Endothelial cell (in vitro differentiated cells): ENCODE measurements at places on chromosomes 3 and 15.

GRCh38 chr3:183253528-183254486, 754 bp downstream of the B3GNT5 start:
- DNase-seq = peak; percentile 54

DNA sequence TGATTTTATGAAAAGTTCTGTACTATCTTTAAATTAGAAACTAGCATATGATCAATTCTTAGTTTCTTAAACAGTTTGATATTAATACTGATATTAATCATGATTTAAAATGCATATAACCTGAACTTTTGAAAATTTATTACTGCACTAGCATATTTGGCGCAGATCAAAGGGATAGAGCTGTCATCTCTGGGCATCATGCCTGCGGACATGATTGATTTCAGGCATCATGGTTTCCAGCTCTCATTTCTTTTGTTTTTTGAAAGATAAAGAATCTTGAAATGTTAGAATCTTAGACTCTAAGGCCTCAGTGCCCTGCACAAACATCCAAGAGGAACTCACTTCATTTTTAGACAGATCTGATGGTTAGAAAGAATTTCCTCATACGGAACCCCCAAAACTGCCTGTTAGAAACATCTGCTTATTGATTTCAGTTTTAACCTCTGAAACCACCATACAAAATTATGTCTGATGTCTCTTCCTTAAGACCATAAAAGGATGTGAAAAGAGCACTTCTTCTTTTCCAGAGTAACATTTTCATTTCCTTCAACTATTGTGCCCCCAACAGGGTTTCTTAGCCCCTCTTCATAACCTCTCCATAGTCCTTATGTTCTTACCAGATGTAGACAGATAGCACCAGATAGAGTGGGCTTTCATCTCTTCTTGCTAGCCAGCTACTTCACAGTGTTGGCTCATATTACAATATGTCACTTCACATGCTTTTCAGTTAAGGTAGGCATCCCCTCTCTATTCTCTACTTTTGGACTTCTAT, 110.8 kb downstream of the BBX start:
- DNase-seq = no peak

- DNase-seq = no peak
These were observed 57.1 kb downstream of the SNTN start for GRCh38 chr3:63709576-63709975.

GRCh38 chr3:45131201-45131600, 15.0 kb downstream of the CDCP1 start:
- DNase-seq = no peak

DNA sequence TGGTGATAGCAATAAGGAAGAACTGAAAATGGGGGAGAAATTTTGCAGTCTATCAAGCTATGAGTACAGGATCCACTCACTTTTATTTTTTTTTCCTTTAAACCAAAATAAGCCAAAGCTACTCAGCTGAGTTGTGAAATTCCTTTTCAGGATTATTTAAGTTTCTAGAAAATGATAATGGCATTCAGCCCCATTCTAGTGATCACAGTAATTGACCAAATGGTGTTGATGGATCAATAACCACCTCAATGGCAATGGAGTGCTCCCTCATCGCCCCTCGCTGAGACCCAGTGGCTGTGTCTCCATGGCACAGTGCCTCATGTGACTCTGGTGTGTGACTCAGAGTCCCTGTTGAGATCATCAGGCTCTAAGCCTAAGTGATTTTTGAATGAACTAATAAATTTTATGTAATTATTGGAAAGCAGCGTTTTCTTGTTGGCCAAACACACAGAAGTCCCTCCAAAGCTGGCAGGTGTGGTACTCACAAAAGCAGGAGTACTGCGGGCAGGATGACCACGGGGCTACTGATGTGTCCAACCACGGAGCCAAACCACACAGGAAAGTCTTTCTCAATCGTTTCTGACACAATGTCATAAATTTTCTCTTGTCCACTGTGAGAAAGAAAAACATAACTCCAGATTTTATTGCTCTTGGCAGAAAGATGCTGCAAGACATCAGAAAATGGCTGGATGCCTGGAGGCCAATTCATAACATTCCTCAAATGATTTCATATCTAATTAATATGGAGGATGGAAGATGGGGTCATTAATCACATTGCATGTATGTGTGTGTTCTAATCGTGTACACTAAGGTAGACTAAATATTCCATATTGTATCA, 14.4 kb upstream of the STARD5 start:
- no peak for DNase-seq

GRCh38 chr3:71425491-71426071, 157.9 kb downstream of the FOXP1 start:
- no peak for DNase-seq

GRCh38 chr3:177424521-177424920, 227.2 kb upstream of the TBL1XR1 start:
- no peak for DNase-seq

DNA sequence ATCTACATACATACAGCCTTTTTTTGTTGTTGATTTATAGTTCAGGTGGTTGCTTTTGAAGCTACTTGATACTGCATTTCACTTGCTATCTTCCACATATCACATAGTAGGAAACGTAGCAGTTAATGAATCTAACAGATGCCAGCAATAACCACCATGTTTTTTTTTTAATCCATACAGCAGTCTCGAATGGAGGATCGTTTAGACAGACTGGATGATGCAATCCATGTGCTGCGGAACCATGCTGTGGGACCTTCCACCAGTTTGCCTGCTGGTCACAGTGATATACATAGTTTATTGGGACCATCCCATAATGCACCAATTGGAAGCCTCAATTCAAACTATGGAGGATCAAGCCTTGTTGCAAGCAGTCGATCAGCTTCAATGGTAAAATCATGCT, 123.2 kb upstream of the CGNL1 start:
- DNase-seq = no peak

GRCh38 chr15:99128411-99128810, 23.5 kb downstream of the SYNM start:
- no peak for DNase-seq

- no peak for DNase-seq
These were observed 30.2 kb downstream of the CPNE4 start for GRCh38 chr3:132004571-132004970.

DNA sequence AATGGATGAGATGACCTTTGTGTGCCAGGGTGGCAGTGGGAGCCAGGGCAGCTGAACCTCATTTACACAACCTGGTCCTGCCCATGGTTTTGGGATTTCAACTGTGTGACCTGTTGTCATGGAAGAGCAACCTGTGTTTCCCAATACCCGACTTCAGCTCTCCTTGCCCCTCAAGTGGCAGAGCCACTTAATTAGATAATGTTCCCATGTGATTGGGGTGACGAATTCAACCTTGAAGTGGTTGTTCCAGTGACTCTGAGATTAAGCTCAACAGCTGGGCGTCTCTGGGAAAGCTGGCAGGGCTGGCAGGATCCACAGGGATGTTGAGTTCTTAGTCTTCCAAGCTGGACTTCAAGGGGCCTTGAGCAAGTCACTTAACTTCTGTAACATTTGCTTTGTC, 71.0 kb downstream of the THSD4 start:
- no peak for DNase-seq

DNA sequence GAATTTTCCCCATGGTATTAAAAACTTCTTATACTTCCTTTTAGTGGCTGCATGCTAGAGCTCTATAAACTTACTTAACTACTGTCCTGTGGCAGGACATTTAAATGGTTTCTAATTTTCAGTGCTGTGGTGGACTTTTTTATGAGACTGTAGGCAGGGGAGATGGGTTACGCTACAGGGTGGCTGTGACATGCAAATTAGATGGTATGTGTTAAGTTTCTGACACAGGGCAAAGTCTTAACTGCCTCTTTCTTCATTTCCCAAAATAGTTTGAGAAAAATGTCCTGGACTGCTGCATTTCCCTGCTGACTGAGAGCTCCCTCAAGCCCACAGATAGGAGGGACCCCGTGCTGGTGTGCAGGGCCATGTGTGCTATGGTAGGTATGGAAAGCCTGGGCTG, 22.0 kb downstream of the TGM4 start:
- DNase-seq = no peak

GRCh38 chr3:111732252-111732879, 126.7 kb upstream of the PHLDB2 start:
- no peak for DNase-seq

DNA sequence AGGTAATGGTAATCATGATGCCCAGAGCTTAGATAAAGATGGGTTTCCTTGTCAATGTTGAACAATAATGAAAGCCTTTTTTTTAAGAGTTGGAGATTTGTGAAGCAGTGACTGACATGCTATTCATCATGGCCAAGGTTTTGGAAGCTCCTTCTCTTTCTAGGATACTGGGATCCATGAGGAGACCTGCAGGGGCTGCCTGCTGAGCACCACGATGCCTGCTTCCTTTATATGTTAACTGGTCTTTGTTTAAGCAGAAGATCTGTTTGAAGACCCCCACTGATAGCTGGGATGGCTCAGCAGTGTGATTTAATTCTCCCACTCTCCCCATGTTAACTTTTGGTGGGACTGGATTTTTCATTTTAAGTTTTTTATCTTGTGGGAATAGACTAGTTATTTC, 15.8 kb downstream of the RBP1 start:
- DNase-seq = no peak

DNA sequence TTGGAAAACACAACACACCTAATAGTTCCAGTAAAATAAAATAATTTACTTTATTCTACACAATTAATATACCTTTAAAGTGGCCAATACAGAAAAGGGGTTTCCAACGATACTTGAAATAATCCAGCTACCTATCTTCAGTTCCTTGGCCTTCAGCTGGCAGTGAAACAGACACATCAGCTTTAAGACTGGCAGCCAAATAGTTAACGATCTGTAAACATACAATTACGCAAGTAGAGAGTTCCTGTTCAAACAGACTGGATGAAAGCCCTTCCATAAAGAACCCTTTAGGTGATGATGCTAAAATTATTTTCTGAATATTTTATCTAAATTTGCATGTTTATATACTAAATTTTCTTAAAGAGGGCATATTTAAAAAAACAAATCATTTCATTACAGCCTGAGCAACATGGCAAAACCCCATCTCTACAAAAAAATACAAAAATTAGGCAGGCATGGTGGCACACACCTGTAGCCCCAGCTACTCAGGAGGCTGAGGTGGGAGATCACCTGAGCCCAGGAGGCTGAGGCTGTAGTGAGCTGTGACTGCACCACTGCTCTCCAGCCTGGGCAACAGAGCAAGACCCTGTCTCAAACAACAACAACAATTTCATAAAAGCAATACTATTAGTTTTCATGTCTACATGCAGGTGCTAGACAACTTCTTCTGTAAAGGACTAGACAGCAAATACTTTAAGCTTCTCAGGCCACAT, 12.9 kb downstream of the DYNC1LI1 start:
- DNase-seq = no peak

DNA sequence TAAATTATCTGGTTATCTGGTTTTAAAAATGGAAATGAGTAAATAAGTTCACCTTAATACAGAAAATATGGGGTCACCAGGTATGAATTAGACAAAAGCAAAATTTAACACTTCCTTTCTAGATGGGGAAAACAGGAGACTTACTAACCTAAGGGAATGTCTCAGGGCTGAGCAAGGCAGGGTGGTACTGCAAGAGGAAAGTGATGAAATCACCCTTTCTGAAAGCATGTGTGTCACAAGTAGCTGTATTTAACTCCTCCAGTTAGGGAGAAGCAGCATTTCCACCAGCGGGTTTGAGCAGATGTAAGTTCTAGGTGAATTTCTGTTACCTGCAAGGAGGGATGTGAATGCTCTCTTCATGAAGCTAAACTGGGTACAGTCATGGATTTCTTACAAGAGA, 629.1 kb downstream of the MECOM start:
- DNase-seq = no peak
